Activated CD4-positive, alpha-beta memory T cell treated with anti-CD3 and anti-CD28 coated beads, Interleukin-2, amount 10 ng/mL, durations not matched to agents 7 days and 5 days (primary cell): ENCODE measurements at places on chromosomes 3 and 15. TPM values are rescaled to one million over a fixed set of nuclear protein-coding genes. Genes with fewer than 3 reads are reported as not detected.

- H3K27ac ChIP-seq = no peak overlapping the region
- H3K4me1 ChIP-seq = no peaks in the 10 kb centered on the region
- peaks cover 4% of the 10 kb centered on the region for H3K27me3 ChIP-seq
- no peak overlapping the region for H3K4me3 ChIP-seq
- no peak for DNase-seq
Measured at GRCh38 chr3:56389183-56389830, 79.0 kb downstream of the ERC2 start.

- no peak for DNase-seq
- no peaks in the 10 kb centered on the region for H3K27me3 ChIP-seq
- H3K27ac ChIP-seq = no peak overlapping the region
Measured at GRCh38 chr15:101175401-101175800, 76.4 kb downstream of the CHSY1 start.

DNA sequence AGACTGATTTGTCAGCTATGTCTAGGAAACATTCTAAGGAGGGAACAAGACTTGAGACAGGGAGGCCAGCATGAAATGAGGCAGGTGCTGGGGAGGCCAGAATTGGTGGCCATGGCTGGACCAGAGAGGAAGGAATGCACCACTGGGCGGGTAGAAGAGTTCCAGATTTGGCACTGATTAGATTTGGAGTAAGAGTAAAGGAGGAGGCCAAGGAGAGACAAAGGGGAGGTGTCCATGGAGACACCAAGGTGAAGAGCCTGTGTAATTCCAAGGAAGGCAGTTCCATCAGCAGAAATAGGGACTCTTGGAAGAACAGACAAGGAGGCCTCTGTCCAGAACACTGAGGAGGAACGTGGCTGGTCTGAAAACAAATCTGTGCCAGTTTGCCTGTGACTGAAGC is 1.8 kb downstream of the ARNT2 start:
- H3K27ac ChIP-seq = no peak overlapping the region
- DNase-seq = no peak
- H3K4me1 ChIP-seq = peaks cover 3% of the 10 kb centered on the region
- no peaks in the 10 kb centered on the region for H3K36me3 ChIP-seq

GRCh38 chr3:187186801-187187421 is 10.4 kb upstream of the RTP1 start:
- H3K27me3 ChIP-seq = peaks cover 39% of the 10 kb centered on the region
- peaks cover 15% of the 10 kb centered on the region for H3K4me1 ChIP-seq
- DNase-seq = no peak
- no peak overlapping the region for H3K4me3 ChIP-seq
- H3K36me3 ChIP-seq = no peaks in the 10 kb centered on the region
- H3K27ac ChIP-seq = no peak overlapping the region

GRCh38 chr3:155815030-155815545 is 9.0 kb upstream of the C3orf33 start:
- no peak for DNase-seq
- H3K4me1 ChIP-seq = peaks cover 2% of the 10 kb centered on the region
- H3K27me3 ChIP-seq = peaks cover 4% of the 10 kb centered on the region
- H3K4me3 ChIP-seq = no peak overlapping the region

GRCh38 chr3:49942651-49943050 is 2.7 kb downstream of the RBM6 start:
- no peak for DNase-seq
- peaks cover 32% of the 10 kb centered on the region for H3K36me3 ChIP-seq
- peaks cover 37% of the 10 kb centered on the region for H3K4me1 ChIP-seq
- no peaks in the 10 kb centered on the region for H3K27me3 ChIP-seq
- H3K27ac ChIP-seq = peak overlapping the region; percentile 21

DNA sequence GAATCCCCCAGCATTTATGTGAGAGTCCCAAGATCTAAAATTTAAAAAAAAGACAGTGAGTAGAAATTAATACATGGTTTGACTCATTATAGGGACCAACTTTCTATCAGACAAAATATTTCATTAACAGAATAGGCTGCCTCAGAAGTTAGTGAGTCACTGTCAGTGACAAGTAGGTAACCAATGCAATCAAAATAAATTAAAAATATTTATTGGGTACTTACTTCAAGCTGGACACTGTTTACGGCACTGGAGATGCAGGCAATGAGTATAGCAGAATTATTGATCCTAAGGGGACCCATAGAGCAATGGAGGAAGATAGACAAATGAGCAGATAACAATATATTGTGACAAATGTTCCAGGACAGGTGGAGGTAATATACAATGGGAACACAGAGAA is 135.6 kb upstream of the BCL6 start:
- no peak for DNase-seq
- H3K27ac ChIP-seq = no peak overlapping the region
- H3K27me3 ChIP-seq = peaks cover 5% of the 10 kb centered on the region
- no peak overlapping the region for H3K4me3 ChIP-seq
- H3K4me1 ChIP-seq = no peaks in the 10 kb centered on the region

DNA sequence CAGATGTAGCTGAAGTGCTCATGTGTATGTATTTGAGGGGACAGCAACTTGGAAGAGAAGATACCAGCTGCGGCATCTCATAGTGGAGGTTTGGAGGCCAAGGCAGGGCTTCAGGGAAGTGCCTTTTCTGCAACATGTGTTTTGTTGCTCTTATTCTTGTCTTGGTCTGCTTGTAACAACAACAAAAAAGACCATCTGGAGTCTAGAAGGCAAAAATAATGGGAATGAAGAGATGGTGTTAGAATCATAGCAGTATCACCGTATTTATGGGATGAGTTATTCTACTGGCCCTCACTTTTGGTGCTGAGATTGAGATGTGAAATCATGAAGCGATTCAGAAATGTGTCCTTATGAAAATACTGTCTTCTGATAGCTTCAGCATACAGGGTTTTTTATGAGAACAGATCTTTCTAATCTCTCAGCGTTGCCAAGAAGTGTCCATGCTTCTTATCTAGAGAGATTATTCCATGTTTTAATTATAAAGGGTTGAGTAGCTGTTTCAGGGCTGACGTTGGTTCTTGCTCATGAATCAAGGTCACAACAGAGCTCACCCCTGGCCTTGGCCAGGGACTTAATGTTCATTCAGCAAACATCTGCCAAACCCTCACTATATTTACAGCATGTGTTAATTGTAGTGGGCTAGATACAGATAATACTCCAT is 58.0 kb downstream of the ITPR1 start:
- peaks cover 2% of the 10 kb centered on the region for H3K36me3 ChIP-seq
- no peak overlapping the region for H3K4me3 ChIP-seq

DNA sequence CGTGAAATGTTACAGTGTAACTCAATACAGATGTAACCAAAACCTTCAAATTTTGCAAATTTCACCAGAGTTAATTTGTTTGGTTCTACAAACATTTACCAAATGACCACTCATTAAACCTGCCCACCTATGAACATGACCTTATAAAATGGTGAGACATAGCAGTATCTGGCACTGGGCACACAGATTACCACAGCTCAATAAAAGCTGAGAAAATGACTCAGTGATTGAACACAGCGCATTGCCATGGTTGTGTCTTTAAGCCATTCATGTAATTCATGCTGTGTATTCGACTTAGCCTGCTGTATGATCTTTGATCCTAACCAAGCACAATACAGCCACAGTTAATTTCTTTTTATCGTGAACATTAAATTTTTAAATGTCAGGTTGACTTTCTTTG is 11.3 kb downstream of the PPARG start:
- H3K36me3 ChIP-seq = no peaks in the 10 kb centered on the region
- H3K27me3 ChIP-seq = peaks cover 21% of the 10 kb centered on the region
- no peaks in the 10 kb centered on the region for H3K4me1 ChIP-seq
- no peak for DNase-seq
- H3K27ac ChIP-seq = no peak overlapping the region

Gene B3GNT5
- total RNA-seq = 0.60 TPM

Gene TLR9
- 0.83 TPM for total RNA-seq

Gene OXTR
- 0.73 TPM for total RNA-seq
